ENCODE measurements at places on chromosomes 7 and 10.

GRCh38 chr7:139367438-139368155 is 7.9 kb downstream of the LUC7L2 start:
- DNase-seq: no peak

DNA sequence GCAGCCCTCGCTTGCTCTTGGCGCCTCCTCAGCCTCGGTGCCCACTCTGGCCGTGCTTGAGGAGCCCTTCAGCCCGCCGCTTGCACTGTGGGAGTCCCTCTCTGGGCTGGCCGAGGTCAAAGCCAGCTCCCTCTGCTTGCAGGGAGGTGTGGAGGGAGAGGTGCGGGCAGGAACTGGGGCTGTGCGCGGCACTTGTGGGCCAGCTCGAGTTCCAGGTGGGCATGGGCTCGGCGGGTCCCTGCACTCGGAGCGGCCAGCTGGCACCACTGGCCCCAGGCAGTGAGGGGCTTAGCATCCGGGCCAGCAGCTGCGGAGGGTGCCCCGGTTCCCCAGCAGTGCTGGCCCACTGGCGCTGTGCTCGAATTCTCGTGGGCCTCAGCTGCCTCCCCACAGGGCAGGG is 152.1 kb upstream of the SEMA3C start:
- DNase-seq: no peak

- no peak for DNase-seq
These were observed 335.3 kb downstream of the MAGI2 start for GRCh38 chr7:79118143-79118542.

DNA sequence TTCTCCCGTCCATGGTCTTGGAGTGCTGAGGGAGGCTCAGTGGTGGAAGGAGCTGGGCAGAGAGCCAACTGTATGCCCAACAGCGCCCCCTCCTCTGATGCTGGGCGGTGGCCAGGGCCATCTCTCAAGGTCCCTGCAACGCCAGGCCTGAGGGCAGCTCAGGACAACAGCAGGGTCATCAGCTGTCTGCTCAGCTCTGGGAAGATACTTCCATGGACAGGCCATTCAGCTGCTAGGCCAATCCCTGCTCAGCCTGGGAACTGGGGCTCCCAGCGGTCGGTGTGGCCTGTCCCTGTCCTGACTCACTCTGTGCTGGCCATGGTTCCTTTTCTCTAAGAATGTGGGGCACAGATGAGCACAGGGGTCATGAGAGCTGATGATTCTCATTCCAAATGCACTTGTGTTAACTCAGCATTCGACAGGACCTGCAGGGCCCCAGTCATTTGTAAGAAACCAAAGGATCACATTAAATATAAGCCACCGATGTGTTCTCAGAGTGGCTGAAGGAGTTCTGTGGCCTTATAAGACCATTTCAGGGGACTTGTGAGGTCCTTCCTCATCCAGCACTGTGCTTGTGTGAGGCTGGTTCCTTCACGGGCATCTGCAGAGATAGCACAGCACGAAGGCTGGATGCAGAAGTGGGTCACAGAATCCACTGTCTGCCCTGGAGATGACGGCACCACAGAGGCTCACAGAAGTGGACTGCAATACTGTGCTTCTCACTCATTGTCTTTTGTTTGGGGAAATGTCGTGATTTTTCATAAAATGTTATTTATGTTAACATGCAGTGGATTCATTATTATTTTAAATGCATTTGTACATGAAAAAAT is 73.0 kb downstream of the ADCY1 start:
- no peak for DNase-seq

DNA sequence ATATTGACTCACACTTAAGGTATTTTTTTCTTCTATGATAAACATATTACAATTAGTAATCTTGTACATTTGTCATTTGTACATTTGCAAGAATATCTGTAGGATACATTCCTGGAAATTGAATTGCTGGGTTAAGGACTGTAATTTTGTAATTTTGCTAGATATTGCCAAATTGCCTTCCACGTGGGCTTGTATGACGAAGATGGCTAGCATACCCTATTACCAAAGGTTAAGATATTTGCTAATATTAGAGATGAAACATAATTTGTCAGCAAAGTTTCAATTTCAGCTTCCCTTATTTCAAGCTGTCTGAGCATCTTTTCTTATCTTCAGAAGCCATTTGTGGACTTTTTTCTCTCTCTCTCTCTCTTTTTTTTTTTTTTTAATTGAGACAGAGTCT is 1.0 kb upstream of the LYZL2 start:
- DNase-seq: no peak
